ENCODE measurements at places on chromosomes 4 and X. TPM values are rescaled to one million over a fixed set of nuclear protein-coding genes. Genes with fewer than 3 reads are reported as not detected.

The PTTG2 gene
- 0.09 TPM for total RNA-seq

The CXCL1 gene
- total RNA-seq: 0.57 TPM

The SMIM43 gene
- 0.24 TPM for total RNA-seq

The CT45A1 gene
- total RNA-seq: not detected

The MID1 gene
- total RNA-seq: 1.4 TPM

The RNF212 gene
- 1.1 TPM for total RNA-seq

DNA sequence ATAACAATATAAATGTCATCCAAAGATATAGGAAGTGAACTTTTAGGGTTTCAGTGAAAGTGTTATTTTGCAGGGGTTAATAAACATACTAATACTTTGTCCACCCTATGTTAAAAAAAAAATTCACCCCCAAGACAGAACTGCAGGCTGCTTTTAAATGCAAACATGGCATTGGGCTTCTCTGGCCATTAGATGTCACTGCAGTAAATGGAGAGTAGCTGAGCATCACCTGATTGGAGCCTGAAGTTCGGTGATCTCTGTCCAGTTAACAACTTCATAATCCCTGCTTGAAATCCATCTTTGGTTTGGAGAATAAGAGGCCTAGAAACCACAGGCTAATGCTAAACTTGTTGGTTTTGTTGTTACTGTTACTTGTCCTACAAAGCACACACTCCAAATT is 18.7 kb downstream of the SLC25A43 start:
- peaks cover 5% of the 10 kb centered on the region for H3K4me1 ChIP-seq
- no peaks in the 10 kb centered on the region for H3K27me3 ChIP-seq
- DNase-seq: no peak
- no peaks in the 10 kb centered on the region for H3K36me3 ChIP-seq
- H3K27ac ChIP-seq: no peak overlapping the region

- H3K27me3 ChIP-seq: no peaks in the 10 kb centered on the region
- peak overlapping the region; percentile 77 for H3K27ac ChIP-seq
- H3K4me3 ChIP-seq: no peak overlapping the region
- H3K36me3 ChIP-seq: peaks cover 30% of the 10 kb centered on the region
These were observed 31.3 kb upstream of the ASMTL start for GRCh38 chrX:1483843-1484637.

DNA sequence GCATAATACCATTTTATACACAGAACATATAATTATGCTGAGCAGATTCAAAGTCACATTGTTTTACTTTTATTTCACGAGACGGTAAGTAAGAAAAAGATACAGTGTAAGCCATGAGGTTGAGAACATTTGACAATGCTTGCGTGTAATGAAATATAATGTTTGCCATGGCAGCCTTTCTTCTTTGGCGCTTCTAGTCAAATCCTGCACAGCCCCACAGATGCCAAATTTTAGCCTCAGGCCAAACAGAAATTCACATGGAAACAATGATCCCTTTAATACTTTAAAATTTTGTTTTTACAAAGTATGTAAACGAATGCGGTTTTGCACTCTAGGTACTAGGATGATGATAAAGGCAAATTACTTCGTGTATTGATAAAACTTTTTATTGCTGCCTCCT is 502.7 kb upstream of the SMIM31 start:
- H3K4me3 ChIP-seq: no peak overlapping the region
- no peaks in the 10 kb centered on the region for H3K36me3 ChIP-seq
- DNase-seq: no peak
- H3K27me3 ChIP-seq: no peaks in the 10 kb centered on the region
- no peak overlapping the region for H3K27ac ChIP-seq

GRCh38 chr4:152946446-152946845 is 10.3 kb downstream of the FHDC1 start:
- H3K27ac ChIP-seq: no peak overlapping the region
- H3K36me3 ChIP-seq: no peaks in the 10 kb centered on the region
- no peaks in the 10 kb centered on the region for H3K4me1 ChIP-seq
- no peak overlapping the region for H3K4me3 ChIP-seq
- peaks cover 7% of the 10 kb centered on the region for H3K27me3 ChIP-seq

DNA sequence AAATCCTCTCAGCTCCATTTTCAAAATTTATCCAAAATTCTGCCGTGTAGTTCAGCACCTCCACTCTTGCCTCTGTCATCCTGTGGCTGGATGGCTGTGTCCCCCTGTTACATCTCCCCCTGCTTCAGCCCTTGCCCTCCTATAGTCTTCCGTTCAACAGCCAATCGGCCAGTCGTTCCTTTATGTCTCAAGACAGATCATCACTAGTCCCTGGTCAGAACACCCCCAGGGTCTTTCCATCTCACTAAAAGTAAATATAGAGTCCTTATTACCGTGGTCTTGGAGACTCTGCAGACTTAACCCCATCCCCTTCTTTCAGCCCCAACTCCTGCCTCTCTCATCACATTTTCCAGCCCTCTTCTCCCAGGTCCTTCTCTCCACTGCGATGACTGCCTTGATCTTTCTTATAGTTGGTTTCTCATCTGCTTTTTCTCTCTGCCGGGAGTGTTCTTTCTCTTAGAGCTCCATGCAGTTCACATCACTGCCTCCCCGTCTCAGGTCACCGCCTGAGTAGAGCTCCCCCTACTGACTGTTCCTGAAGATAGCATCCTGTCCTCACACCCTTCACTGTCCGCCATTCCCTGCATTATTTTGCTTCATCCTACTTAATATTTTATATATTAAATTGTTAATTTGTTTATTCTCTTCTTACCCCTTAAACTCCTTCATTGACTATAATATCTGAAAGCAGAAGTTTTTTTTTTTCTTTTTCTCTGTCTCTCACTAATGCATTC is 736.9 kb upstream of the MAGEB2 start:
- H3K27me3 ChIP-seq: no peaks in the 10 kb centered on the region
- H3K4me1 ChIP-seq: no peaks in the 10 kb centered on the region
- no peak for DNase-seq
- H3K36me3 ChIP-seq: no peaks in the 10 kb centered on the region
- H3K27ac ChIP-seq: no peak overlapping the region
- no peak overlapping the region for H3K4me3 ChIP-seq

DNA sequence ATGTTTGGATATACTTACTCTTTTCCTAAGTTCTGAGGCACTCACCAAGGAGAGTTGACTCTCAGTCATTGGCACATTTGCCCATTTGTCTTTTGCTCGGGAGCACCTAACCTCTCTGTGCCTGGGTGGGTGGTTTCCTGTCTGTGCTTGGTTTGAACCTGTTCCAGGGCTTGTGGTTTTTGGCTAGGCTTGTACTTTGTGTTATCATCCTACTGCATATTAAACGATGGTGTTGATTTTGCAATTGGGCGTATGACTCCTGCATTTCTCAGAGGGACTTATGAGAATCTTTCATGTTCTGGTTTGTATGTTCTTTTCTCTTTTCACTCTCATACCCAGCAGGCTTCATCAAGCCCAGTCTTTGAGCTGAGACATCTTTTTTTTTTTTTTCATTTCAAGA is 161.7 kb downstream of the BTC start:
- no peaks in the 10 kb centered on the region for H3K27me3 ChIP-seq
- H3K27ac ChIP-seq: no peak overlapping the region
- no peaks in the 10 kb centered on the region for H3K36me3 ChIP-seq
- no peak overlapping the region for H3K4me3 ChIP-seq
- no peaks in the 10 kb centered on the region for H3K4me1 ChIP-seq

DNA sequence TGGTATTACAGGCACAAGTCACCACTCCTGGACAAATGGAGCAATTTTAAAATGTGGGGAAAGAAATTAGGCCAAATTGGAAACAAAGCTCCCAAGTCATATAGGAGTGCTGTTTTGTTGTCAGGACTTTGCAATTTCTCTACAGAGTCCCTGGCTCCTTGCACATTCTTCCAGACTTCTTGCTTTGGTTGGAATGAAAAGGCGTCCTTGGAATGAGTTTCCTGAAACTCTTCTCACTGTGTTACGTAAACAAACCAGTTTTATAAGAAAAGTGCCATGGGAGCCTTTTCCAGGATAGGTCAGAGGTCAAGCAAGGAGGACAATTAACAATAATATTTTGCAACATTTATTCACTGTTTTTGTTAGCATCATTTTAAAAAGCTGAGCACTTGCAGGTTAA is 32.4 kb upstream of the KIT start:
- H3K27ac ChIP-seq: no peak overlapping the region
- DNase-seq: no peak
- no peaks in the 10 kb centered on the region for H3K4me1 ChIP-seq
- no peaks in the 10 kb centered on the region for H3K36me3 ChIP-seq

DNA sequence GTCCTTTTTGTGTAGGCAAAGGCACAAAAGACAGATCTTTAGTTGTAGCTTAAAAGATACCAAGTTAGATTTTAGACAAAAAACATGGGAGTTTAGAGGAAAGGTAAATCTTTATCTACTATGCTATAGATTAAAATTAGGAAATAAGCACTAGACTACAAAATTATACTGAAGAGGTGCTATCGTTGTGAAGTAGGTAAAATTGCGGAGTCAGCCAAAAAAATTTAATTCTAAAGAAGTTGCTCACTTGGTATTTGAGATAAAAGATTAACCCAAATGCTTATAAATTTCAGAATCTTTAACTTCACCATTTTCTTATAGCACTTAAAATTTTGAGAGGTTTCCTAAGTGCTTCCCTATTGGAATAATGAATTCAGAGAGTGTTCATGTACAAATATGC is 604.1 kb downstream of the GRXCR1 start:
- no peak overlapping the region for H3K4me3 ChIP-seq
- H3K27me3 ChIP-seq: no peaks in the 10 kb centered on the region
- no peaks in the 10 kb centered on the region for H3K36me3 ChIP-seq
- H3K27ac ChIP-seq: no peak overlapping the region
- H3K4me1 ChIP-seq: no peaks in the 10 kb centered on the region
- no peak for DNase-seq

DNA sequence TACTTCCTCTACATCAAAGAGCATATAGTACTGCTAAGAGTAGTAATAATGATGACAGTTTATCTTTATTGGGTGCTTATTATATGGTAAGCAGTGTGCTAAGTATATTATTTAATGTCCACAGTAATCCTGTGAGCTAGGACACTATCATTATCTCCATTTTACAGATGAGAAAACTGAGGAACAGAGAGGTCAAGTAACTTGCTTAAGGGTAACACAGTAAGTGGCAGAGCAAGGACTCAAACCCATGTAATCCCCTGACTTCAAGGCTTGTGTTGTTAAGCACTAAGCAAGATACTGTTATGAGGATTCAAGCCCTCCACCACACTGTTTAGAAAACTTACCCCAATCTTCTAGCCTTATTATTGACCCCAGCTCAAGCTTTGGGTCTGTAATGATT is 202.4 kb downstream of the ENOX2 start:
- no peaks in the 10 kb centered on the region for H3K27me3 ChIP-seq
- no peaks in the 10 kb centered on the region for H3K36me3 ChIP-seq
- DNase-seq: no peak

- H3K27me3 ChIP-seq: no peaks in the 10 kb centered on the region
- no peak for DNase-seq
- no peak overlapping the region for H3K4me3 ChIP-seq
- H3K36me3 ChIP-seq: no peaks in the 10 kb centered on the region
These were observed 44.5 kb upstream of the TBC1D9 start for GRCh38 chr4:140800666-140801065.

All from thymus (tissue), 14 donors.